ENCODE measurements at places on chromosomes 7 and 10. TPM values are rescaled to one million over a fixed set of nuclear protein-coding genes. Genes with fewer than 3 reads are reported as not detected.
A peak's percentile ranks its signal among the peaks of the same experiment; 100 is the strongest.

DNA sequence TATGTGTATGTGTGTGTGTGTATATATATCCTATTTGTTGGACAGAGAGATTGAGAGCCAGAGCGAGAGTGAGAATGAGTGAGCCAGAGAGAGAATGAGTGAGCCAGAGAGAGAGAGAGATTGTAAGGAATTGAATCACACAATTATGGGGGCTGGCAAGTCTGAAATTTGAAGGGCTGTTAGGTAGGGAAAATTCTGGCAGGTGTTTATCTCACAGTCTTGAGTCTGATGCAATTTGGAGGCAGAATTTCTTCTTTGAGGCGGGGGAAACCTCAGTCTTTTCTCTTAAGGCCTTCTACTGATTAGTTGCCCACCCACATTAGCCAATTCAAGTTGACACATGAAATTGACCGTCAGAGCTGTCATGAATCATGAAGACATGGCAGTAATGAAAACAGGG lies 41.0 kb upstream of the WASL start:
- H3K36me3 ChIP-seq = no peaks in the 10 kb centered on the region
- DNase-seq = no peak
- no peak overlapping the region for H3K27ac ChIP-seq

DNA sequence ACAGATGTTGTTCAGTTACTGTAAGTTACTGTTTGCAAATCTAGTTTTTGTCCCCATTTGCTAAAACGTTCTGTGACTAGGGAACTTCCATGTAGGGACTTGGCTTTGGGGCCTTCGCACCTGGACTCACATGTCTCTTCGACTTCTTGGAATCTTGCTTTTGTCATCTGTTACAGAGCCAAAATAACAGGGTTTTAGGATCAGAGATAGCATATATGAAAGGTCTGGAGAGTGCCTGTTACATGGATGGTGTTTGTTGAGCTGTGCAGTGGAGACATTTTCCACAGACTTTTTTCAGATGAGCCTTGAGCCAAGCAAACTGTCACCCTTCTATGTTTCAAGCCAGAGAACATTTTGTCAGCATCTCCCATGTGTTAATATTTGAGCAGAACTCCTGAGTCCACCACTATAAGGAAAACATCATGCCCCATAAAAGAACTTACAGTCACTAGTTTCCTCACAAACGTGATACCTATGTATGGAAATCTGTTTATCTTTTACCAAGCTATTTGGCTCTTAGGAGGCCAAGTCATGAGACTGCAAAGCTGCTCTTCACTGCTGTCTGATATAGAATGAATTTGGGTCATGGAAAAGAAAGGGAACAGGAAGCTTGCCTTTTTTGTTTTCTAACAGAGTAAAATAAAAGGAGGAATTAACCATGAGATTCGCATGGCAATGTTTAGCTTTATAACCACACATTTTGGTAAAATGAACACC lies 818.6 kb upstream of the IGFBP3 start:
- no peak overlapping the region for H3K4me3 ChIP-seq
- H3K27ac ChIP-seq = no peak overlapping the region
- H3K36me3 ChIP-seq = no peaks in the 10 kb centered on the region
- H3K4me1 ChIP-seq = peaks cover 10% of the 10 kb centered on the region

- DNase-seq = no peak
- H3K4me1 ChIP-seq = no peaks in the 10 kb centered on the region
- no peaks in the 10 kb centered on the region for H3K36me3 ChIP-seq
- no peak overlapping the region for H3K27ac ChIP-seq
Observed at GRCh38 chr7:115654384-115655214, 376.0 kb downstream of the TFEC start.

GRCh38 chr10:25498645-25499044 lies 323.8 kb downstream of the GPR158 start:
- H3K36me3 ChIP-seq = no peaks in the 10 kb centered on the region
- no peak overlapping the region for H3K27ac ChIP-seq
- DNase-seq = no peak
- no peaks in the 10 kb centered on the region for H3K4me1 ChIP-seq
- H3K27me3 ChIP-seq = no peaks in the 10 kb centered on the region
- no peak overlapping the region for H3K4me3 ChIP-seq

HNRNPH3 gene
- 47.1 TPM for total RNA-seq

DNA sequence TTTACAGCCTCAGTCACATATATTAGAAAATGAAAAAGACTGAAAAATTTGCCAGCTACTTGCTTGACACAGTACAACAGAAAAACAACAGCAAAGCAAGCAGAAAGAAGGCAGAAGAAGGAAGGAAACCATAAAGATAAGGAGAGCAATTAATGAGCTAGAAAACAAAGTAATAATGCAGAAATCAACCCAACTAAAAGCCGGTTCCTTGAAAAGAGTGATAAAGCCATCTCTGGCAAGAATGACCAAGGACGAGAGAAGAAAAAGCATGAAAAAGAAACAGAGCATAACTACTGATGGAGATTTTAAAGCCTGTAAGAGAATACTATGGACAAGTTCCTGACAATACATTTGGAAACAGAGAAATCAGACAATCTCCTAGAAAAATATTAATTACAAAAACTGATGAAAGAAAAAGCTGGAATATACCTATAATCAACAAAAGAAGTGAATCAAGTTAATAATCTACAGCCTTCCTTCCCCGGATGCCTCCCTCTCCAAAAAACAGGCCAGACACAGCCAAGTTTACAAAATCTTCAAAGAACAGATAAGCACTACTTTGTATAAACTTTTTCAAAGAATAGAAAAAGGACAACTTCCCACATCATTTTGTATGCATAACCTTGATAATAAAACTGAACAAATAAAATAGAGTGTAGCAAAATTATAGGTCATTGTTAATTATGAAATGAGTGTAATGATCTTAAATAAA lies 204.0 kb downstream of the BAMBI start:
- no peaks in the 10 kb centered on the region for H3K36me3 ChIP-seq
- H3K27ac ChIP-seq = peak overlapping the region; percentile 93
- peaks cover 27% of the 10 kb centered on the region for H3K4me1 ChIP-seq
- no peak for DNase-seq

- H3K27ac ChIP-seq = no peak overlapping the region
- peaks cover 12% of the 10 kb centered on the region for H3K36me3 ChIP-seq
- peaks cover 25% of the 10 kb centered on the region for H3K4me1 ChIP-seq
- DNase-seq = no peak
- H3K27me3 ChIP-seq = no peaks in the 10 kb centered on the region
- H3K4me3 ChIP-seq = no peak overlapping the region
Observed at GRCh38 chr7:73517241-73517995, 4.7 kb downstream of the BAZ1B start.

HOXA6 gene
- not detected for total RNA-seq

GRCh38 chr7:29596593-29597178 lies 33.1 kb downstream of the PRR15 start:
- no peaks in the 10 kb centered on the region for H3K36me3 ChIP-seq
- no peak overlapping the region for H3K27ac ChIP-seq
- DNase-seq = no peak
- H3K4me1 ChIP-seq = no peaks in the 10 kb centered on the region
- no peaks in the 10 kb centered on the region for H3K27me3 ChIP-seq

MRC1 gene
- total RNA-seq = 62.6 TPM
